ENCODE measurements at places on chromosomes 12 and 14.

DNA sequence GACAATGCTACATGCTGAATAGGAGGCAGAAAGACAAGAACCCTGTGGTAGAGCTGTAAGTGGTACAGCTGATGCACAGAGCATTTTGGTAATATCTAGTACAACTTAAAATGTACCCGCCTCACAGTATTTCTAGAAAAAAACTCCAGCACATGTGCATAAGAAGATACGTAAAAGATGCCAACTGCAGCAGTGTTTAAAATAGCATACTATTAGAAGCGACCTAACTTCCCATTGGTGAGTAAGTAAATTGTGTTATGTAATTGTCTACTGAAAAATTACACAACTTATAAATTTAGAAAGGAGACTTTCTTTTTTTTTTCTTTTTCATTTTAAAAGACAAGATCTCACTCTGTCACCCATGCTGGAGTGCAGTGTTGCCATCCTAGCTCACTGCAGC is 114.3 kb upstream of the CAND1 start:
- no peak for DNase-seq

- DNase-seq = no peak
These were observed 305.1 kb upstream of the GARIN2 start for GRCh38 chr14:66884149-66884548.

DNA sequence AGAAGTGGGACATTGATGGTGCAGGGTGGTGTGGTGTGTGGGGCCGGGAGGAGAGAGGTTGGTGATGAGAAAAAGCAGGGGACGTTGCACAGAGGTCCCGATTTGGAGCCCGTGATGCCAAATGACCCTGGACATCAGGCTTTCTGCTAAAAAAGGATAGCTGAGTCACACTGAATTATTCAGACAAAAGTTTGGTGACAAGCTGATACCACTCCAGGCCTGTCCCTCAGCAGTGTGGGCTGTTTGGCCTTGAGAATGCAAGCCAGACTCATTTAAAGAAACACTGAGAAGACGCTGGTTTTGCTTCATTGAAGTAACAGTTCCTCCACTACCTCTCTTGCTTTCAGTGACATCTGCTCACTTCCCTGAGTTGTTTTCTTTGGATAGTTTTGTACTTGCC is 262.1 kb upstream of the PWP1 start:
- no peak for DNase-seq

- peak; percentile 41 for DNase-seq
These were observed 3.3 kb upstream of the EXOC3L4 start for GRCh38 chr14:103091041-103091882.

DNA sequence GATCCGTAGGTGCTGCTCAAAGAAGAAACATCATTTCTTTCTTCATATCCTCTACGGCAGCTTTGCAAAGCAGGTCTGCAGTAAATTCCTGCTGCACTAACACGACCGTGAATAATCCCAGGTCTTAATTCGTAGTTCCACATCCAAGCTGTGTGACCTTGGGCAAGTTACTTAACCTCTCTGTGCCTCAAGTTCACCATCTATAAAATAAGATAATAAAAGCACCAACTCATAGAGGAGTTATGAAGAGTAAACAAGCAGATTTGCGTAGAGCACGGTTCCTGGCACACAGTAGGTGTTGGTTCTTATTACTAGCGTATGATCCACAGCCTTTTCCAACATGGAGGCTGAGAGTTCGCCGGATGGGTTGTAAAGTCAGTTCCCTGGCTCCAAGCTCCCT is 3.6 kb downstream of the NCOR2 start:
- DNase-seq = no peak

- no peak for DNase-seq
These were observed 100.7 kb downstream of the TSPAN9 start for GRCh38 chr12:3177778-3178425.
